ENCODE measurements at places on chromosomes 7 and 10.

GRCh38 chr10:101227429-101228152 lies 1.7 kb downstream of the LBX1 start:
- DNase-seq: no peak

DNA sequence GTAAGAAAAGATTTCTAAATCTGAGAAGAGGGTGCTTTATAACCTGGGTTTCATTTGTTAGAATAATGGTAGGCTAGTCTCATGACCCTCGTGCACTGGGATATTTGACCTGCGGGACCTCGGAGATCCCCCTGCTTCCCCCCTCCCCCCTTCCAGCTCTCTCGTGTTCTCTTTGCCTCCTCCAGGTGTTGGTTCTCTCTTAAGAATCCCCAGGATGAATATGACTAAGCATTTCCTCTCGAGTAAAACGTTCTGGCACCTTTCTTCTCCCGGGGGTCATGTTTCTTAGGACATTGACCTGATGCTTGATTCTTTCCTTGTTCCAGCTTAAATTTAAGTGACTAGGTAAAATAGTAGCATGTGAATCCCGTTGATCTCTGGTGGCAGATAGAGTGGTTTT lies 71.2 kb downstream of the SHH start:
- no peak for DNase-seq

- DNase-seq: no peak
Observed at GRCh38 chr10:130221456-130222375, 85.5 kb downstream of the GLRX3 start.

DNA sequence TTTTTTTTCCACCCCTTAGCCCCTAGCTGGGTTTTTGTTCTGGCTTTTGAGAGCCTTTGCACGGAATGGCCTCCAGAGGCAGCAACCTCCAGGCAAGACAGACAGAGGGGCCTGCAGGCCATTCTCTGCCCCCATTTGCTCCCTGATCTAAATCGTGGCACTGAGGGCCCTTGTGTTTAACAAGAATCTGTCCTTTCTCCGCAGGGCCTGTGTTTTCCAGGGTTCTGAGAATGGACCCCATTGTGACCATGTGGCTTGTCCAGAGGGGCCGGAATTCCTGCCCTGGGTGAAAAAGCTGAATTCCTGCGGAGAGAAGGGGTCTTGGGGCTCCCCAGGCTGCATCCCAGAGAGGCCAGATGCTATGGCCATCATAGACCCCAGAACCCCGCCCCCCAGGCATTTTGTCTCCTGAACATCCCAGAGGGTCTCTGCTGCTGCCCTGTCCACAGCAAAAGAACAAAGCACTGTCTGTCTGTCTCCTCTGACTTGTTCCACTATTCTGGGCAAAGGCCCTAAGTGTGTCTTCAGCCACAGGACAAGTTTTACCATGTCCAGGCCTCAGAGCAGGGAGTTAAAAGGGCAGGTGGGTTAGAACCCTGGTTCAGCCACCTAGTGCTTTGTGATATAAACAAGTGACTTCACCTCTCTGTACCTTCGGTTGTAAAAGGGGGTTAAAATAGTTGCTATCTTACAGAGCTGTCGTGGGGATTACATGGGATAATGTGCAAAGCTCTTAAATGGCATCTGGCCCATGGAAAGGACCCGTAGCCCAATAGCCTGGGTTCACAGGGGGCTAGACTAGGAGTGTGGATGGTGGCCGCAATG lies 155.6 kb downstream of the SH3PXD2A start:
- DNase-seq: no peak

GRCh38 chr7:40197527-40197926 lies 62.7 kb downstream of the SUGCT start:
- DNase-seq: no peak

GRCh38 chr7:2041496-2042367 lies 191.0 kb downstream of the MAD1L1 start:
- no peak for DNase-seq

DNA sequence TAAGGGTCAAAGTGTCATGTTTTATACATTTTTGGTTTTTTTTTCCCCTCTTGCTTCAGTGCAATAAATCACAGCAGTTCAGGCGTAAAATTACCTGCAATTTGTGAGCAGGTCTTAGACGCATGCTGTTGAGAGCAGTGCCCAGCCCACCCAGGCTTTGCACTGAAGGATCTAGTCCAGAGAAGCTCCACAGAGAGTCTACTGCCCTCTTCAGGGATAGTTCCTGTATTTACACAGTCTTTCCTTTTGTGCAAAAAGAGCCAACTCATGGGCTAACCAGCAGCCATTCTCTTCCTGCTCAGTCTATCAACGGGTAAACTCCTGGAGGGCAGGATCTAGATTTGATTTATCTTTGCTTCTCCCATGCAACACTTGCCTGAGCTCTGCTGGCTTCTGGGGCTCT lies 82.2 kb upstream of the NAMPT start:
- DNase-seq: peak; percentile 4

GRCh38 chr10:47412869-47413268 lies 28.8 kb upstream of the ZNF488 start:
- no peak for DNase-seq

DNA sequence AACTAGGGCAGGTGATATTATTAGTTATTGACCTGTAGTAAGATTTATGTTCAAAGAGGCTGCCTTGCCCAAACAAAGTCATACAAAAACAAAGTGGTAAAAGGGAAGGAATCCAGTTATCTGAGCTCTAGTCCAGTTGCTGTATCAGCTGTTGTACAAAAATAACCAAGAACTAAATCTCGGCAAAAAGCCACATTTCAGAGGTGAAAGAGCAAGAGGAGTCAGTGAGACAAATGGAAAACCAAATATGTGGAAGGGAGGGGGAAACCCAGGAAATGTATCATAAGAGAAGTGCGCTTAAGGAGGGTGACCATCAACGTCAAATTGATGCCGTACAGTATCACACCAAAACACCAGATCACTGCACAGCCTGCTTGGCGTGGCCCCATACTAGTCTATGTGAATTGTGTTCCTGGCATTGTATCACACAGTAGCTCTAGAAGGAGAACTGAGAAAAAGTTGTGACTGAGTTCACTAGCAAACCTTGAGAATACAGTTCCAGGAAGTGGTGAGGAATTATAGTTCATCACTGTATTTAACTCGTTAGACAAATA lies 6.4 kb downstream of the AGBL3 start:
- DNase-seq: no peak

GRCh38 chr7:143437578-143437977 lies 5.7 kb upstream of the TAS2R60 start:
- no peak for DNase-seq

All from NCI-H1930 (cell line).